ENCODE measurements at places on chromosomes 3 and 15.

GRCh38 chr15:65680544-65680943 lies 58.8 kb downstream of the SLC24A1 start:
- no peak for DNase-seq

DNA sequence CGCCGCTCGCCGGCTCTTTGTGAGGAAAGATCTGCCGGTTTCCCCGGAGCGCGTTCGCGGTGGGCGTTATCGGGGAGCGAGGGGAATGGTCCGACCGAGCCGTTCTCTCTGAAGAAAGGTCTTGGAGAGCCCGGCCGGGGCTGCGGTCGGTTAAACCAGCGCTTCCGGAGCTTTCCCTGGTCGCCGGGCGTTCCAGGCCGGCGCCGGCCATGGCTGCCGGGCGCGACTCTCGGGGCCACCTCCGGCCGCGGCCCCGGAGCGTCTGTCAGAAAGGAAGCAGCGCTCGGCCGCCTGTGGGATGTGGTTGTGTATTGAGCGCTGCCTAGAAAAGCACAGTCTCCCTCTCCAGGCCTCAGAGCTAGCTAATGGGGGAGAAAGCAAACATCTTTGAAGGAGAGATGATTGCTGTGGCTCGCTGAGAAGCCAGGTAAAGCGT lies 731 bp downstream of the FYTTD1 start:
- peak; percentile 81 for DNase-seq

DNA sequence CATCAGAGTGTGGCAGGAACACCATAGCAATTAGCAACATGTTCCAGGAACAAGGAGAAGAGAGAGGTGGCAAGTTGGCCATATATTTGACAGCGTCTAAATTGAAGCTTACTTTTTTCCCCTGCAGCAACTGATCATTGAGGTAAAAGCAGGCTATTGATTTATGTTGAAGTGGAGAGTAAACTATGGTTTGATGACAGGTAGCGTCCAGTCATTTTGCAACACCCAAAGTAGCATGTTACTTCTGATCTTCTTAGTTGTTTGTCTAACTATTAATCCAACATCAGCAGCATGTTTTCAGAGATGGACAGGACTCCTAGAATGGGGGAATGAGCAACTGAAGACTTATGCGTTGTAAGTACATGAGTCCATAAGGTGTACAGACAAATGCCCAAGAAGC lies 225.8 kb downstream of the ZPLD1 start:
- DNase-seq = no peak

DNA sequence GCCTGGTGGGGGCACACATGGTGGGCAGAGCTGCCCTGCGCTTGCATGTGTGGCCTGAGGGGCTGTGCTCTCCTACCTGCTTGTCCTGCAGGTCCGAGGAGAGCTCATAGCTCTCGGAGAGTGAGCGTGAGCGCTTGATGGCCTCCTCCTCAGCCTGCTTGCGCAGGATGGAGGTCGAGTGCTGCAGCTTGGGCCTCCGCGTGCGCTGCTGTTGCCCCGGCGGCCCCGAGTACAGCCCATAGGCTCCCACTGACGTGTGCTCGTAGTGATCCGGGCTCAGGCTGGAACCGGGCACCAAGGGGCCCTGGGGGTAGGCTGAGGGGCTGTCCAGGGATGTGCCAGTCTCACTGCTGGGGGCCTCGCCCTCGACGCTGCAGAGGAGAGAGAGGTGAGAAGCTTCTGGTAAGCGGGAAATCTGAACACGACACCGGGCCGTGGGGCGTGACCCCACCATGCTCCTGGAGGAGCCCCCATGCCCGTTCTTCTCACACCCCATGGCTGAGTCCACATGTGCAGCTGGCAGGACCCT lies 100.2 kb upstream of the RPL32 start:
- DNase-seq = no peak

GRCh38 chr3:71316066-71316777 lies 267.3 kb downstream of the FOXP1 start:
- DNase-seq = no peak

DNA sequence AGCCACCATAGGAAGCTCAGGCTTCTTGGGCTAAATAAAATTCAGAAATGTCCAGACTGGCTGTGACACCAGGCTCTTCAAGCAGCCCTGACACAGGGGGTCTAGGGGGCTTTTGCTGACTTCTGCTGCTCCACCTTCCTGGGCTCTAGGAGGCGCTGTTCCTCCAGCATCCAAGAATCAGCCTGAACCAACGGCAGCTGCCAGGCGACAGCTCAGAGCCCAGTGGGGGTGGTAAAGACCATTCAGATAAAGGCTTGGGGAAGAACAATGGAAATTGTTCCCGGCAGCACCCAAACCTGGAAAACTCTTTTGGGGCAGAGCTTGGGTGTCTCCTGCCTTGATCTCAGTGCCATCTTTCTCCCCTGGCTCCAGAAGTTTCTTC lies 21.6 kb upstream of the PSTPIP1 start:
- peak; percentile 85 for DNase-seq

GRCh38 chr3:13420045-13420830 lies at the start of gene NUP210:
NUP210 (minus strand) TSS chr3:13420322; CDS start chr3:13420226, 96 bp downstream.
- peak; percentile 79 for DNase-seq

GRCh38 chr3:141575879-141576743 lies 89.3 kb downstream of the RASA2 start:
- DNase-seq = peak; percentile 26

DNA sequence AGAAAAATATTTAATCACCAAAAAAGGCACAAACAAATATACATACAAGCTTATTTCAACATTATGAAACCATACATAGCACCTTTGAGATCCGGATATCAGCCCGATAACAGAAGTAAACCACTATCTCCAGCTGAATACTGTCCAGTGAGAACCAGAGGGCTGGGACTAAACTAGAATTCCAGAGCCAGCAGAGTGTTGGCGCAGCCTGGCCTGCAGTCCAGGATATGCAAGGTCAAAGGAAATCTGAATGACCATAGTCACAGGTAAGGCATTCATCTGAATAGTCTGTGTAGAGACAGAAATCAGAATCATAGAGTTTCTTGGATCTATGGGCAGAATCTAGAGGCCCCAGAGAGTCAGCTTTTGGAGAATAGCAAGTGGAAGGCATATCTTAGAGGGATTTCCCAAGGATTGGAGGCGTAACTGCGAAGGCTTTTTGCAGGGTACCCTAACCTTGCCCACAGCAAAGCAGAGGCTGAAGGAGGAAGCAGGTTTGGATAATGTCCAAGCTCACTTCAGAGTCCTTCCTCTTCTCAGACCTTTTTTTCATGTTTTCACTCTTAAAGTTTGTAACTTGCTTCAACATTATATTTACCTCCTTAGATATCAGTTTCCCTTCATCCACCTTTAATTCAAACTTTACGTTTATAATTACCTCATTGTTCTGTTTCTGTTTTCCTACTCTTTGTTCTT lies 32.5 kb upstream of the TP63 start:
- no peak for DNase-seq

GRCh38 chr3:100231668-100232067 lies 29.1 kb upstream of the TBC1D23 start:
- no peak for DNase-seq

- DNase-seq = no peak
Measured at GRCh38 chr15:73582851-73583379, 50.3 kb downstream of the NPTN start.

DNA sequence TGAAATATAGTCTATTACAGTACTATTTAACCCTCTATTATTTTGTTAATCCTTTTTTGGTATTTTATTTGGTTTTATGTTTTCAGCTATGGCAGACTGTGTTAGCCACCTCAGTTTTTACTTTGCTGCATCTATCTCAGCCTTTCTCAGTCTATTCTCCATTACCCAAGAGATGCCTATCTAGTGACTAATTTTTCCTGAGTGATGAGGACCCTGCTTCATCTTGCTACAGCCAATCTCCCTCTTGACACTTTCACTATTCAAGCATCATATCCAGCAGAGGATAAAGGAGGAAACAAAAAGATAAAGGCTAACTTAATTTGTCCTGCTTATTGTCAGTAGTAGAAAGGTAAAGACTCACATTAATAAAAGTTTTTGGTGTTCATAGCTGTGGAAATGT lies 141.8 kb upstream of the NECTIN3 start:
- DNase-seq = no peak

DNA sequence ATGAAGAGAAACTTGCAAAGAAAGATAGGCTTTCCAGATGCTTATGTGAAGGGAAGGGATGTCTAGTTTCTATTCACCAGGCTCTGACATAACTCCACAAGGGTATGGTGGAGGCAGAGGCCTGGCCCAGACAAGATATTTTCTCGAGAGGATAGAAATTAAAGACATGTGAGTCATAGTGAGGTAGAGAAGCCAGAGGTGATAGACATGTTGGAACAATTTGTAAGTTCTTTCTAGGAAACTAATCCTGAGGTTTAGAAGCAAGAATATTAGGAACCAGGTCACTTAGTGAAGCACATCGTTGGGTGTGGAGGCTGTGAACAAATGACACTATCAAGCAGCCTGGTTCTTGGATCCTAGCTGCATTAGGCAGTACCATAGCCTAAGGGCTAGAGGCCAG lies 176.9 kb downstream of the BBX start:
- no peak for DNase-seq

- no peak for DNase-seq
Measured at GRCh38 chr15:79881254-79881653, 15.6 kb downstream of the MTHFS start.

DNA sequence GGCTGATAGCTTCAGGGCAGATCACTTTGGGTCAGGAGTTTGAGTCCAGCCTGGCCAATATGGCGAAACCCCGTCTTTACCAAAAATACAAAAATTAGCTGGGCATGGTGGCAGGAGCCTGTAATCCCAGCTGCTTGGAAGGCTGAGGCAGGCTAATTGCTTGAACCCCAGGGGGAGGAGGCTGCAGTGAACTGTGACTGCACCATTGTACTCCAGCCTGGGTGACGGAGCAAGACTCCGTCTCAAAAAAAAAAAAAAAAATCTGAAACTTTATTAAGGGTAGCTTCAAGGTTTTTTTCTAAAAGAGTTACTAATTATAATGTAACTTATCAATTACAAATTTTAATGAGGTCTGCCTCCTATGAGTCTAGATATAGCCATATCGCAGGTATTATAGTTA lies 5.1 kb downstream of the NECTIN3 start:
- no peak for DNase-seq

DNA sequence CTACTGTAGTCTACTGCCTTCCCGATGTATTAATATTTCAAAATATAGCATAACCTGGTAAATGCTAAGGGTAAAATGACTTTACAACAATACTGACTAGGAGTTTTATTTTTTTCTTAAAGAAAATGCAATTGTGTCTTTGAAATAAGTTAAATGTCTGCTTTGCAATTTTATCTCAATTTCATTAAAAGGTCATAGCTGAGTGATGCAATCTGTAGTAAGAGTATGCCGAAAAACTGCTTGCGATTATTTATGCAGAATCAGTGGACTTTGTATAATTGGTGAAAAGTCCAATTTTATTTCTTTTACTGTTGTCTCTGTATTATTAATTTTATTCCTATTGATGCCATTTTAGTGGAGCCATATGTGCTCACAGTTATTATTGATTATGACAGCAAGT lies 1143.6 kb upstream of the EPHA6 start:
- no peak for DNase-seq

GRCh38 chr3:151169262-151169947 lies 33.6 kb downstream of the GPR171 start:
- peak; percentile 85 for DNase-seq

DNA sequence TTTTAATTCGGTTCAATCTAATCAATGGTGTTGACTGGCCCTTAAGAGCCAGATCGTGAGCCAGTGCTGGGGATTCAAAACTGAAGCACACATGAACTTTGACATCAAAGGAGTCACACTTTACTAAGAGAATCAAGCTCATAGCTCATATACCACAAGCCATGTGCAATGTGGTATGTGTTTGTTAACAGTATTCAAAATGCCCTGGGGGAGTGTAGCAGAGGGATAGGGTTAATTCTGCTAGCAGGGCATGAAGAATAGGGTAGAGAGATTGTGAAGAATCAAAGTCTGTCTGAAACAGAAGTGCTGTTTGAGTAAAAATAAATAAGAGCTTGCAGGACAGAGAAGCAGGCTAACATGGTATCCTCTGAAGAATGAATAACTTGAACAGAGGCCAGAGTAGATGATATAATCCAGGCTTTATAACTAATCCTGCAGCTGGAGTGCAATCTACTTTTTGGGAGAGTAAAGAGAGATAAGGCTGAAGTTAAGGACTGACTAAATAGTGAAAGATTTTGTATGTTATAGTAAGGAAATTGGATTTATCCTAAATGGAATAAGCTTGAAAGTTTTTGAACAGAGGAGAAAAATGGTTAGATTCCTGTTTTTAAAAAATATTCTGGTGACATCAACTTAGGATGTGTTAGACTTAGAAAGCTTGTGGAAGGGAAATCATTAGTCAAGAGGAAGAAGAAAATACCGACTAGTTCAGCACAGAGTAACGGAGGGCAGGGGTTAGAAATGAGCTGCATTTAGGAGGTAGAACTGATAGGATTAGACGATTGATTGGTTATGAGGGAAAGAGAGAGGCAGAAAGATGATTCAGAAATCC lies 292.0 kb downstream of the NFKBIZ start:
- no peak for DNase-seq

DNA sequence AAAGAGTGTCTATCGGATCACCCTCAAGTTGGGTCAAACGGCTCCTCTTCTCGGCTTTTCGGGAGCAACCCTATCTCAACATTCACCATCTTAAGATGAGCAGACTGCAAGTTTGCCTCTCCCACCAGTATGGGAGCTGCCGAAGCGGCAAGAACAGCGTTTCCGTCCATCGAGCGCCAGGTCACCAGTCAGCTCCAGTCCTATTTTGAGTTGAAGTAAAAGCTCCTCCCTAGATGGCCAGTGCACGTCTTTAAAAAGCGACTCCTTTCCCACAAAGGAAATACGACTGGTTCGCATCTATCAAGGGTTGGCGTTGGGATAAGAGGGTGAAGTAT lies 369 bp upstream of the U2SURP start:
- DNase-seq = no peak

- DNase-seq = no peak
Measured at GRCh38 chr3:153848702-153849101, 272.5 kb upstream of the ARHGEF26 start.

DNA sequence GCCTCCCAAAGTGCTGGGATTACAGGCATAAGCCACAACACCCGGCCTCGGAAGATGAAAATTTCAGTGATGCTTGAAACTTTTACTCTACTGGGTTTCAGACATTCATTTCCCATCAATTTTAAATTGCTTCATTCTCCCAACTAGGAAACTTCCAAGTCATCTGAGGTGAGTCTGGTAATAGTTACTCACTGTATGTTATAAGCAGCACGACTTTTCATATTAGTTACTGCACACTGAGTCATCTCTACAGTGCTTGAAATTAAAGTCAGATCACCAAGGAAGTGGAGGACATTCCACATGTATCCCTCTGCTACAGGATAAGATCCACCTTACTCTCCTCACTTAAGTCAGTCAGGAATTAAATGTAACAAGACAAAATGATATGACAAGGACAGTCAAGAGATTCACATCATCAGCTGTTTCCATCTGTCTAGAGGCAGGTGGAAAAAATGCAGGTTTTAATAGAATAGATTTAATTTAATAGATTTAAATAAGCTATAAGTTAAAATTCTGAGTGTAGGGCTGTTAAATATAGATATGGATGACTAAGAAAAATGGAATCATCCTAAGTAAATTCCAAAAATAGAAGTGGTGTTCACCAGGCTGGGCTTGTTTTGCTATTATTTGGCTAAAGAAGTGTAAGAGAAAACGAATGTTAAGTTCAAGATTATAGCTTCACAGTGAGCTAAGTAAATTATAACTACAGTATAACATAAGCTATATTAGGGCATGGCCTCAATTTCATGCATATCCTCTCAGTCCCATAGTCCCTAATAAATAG lies 104.4 kb downstream of the TMCO5A start:
- no peak for DNase-seq
